Kasumi-1 (cell line): ENCODE measurements at places on chromosomes 5 and 9.
A peak's percentile ranks its signal among the peaks of the same experiment; 100 is the strongest.

DNA sequence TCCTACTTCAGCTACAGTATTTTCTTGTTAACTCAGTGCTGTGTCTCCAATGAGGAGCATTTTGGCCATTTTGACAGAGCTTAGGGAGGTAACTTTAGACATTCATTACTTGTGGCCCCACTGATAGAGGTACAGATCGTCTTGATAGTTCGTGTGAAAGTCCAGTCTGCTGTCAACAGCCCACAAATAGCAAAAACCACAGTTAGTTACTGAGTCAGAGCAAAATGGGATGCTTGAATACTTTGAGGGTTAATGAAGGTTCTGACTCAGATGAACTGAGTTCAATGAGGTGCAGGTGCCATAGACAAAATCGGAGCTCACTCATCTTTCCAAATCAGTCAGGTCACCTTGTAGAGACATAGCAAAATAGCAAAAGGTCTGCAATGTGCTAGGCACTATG is 163.1 kb upstream of the TLE4 start:
- DNase-seq: no peak

- no peak for DNase-seq
These were observed 803.8 kb upstream of the ZNF608 start for GRCh38 chr5:125550274-125550673.

- no peak for DNase-seq
These were observed 104.9 kb downstream of the SYK start for GRCh38 chr9:90906316-90907055.

DNA sequence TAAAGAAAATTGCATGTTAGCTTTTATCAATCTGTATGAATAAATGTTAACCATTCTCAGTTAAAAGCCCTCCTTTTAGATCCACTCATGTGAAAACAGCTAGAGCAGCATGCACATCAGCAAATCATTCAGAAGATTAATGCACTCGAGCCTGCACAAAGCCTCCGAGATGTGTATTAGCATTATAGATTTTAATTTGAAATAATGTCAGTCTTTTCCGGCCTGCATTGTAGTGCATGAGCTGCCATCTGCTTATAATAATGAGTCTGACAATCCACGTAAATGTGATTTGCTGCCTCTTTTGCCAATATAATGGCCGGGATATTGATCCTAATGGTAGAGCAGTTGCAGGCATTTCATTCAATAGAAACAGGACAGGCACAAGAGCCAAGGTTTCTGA is 585.1 kb downstream of the IRX1 start:
- DNase-seq: no peak

GRCh38 chr5:160324886-160325285 is 12.5 kb upstream of the CCNJL start:
- peak; percentile 40 for DNase-seq

- no peak for DNase-seq
These were observed 67.1 kb downstream of the COL5A1 start for GRCh38 chr9:134708672-134709038.

DNA sequence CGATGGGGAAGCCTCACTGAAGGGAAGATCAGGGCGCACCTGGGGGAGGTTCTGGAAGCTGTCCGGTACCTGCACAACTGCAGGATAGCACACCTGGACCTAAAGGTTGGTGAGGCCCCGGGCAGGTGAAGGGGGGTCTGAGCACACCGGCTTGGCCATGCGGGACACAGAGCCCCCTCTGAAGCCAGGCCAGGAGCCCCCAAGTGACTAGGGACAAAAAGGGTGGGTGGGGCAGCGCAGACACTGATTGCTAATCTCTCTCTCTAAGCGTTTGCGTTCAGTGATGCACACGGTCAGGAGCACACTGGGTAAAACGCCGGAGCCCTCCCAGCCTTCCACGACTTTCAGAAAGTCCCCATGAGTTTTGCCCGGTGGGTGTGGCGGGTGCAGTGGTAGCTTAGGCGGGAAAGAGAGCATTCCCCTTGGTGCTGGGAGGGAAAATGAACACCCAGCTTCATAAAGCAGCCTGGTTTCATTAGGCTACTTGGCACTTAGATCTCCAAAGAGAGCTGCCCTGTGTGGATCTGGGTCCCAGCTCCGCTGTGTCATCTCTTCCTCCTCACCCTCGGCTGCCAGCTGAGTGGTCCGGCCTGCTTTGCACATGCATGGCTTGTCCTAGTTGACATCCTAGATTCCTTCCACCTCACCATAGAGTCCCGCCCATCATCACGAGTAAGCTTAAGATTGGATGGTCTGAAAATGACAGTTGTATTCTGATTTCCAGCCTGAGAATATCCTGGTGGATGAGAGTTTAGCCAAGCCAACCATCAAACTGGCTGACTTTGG is 74.2 kb upstream of the OTULINL start:
- DNase-seq: no peak

GRCh38 chr5:59856358-59856757 is 37.2 kb downstream of the PDE4D start:
- DNase-seq: no peak

DNA sequence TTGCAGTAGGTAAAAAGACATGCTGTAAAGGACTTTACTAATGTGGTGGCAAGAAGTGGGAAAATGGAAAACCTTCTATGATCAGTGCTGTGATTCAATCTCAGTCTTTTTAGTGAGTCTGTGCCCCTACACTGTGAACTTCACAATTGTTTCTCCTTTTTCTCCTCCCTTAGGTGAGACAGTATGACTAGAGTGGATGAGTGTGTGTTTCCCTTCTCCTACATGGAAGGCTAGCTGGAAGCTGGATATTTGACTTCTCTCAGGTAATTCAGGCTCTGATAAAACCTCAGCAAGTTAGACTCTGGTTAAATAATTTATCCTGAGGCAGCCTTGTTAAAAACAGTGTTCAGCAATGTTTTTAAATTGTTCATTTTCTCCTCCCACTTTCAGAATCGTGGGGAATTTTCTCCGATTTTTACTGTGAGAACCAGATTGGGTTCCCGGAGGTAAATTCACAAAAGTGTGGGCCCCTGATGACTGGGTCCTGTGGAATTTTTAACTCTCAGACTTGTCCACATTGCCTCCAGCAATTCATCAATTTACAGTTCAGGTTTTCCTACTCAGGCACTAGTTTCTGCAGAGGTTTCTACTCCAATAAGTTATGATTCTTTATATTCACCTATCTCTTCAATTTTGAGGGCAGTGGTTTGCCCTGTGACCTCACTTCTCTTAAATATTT is 149.1 kb upstream of the PIK3R1 start:
- DNase-seq: no peak

DNA sequence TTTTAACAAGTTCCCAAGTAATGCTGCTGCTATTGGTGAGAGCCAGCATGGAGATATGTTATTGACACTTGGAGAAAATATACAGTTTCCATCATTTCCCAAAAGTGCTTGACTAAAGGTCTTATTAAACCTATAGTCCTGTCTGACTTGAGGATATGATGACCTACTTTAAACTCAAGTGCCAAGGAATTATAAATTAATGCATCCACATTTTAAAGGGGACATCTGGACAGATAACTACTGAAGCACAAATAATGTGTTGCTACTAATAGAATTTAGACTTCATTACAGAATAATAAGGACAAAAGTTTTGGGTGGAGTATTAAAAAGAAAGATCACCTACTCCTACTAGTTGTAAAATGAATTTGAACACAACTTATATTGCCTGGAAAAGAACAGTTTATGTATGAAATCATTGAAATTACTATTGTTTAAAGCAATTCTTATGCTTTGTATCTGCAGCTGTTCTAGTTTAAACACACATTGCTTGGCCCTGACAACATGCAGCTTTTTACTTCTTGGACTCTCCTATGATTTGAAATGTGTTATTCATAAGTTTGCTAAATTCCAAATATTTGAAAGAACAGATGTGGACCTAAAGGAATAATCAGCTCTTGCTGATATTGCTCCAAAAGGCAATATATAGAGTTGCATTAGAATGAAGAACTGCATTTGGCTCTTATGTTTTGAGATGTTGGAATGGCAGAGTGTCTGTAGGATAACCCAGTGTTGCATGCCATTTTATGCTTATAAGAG is 73.4 kb downstream of the SGCD start:
- DNase-seq: no peak

DNA sequence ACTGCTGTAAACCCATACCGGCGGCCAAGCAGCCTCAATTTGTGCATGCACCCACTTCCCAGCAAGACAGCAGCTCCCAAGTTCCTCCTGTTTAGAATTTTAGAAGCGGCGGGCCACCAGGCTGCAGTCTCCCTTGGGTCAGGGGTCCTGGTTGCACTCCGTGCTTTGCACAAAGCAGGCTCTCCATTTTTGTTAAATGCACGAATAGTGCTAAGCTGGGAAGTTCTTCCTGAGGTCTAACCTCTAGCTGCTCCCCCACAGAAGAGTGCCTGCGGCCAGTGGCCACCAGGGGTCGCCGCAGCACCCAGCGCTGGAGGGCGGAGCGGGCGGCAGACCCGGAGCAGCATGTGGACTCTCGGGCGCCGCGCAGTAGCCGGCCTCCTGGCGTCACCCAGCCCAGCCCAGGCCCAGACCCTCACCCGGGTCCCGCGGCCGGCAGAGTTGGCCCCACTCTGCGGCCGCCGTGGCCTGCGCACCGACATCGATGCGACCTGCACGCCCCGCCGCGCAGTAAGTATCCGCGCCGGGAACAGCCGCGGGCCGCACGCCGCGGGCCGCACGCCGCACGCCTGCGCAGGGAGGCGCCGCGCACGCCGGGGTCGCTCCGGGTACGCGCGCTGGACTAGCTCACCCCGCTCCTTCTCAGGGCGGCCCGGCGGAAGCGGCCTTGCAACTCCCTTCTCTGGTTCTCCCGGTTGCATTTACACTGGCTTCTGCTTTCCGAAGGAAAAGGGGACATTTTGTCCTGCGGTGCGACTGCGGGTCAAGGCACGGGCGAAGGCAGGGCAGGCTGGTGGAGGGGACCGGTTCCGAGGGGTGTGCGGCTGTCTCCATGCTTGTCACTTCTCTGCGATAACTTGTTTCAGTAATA is at the start of gene FXN:
Gene FXN, plus strand, starts transcription at position 315 of the 871 bp plus-strand sequence. Its CDS starts 31 bp downstream, at position 346.
- peak; percentile 57 for DNase-seq

DNA sequence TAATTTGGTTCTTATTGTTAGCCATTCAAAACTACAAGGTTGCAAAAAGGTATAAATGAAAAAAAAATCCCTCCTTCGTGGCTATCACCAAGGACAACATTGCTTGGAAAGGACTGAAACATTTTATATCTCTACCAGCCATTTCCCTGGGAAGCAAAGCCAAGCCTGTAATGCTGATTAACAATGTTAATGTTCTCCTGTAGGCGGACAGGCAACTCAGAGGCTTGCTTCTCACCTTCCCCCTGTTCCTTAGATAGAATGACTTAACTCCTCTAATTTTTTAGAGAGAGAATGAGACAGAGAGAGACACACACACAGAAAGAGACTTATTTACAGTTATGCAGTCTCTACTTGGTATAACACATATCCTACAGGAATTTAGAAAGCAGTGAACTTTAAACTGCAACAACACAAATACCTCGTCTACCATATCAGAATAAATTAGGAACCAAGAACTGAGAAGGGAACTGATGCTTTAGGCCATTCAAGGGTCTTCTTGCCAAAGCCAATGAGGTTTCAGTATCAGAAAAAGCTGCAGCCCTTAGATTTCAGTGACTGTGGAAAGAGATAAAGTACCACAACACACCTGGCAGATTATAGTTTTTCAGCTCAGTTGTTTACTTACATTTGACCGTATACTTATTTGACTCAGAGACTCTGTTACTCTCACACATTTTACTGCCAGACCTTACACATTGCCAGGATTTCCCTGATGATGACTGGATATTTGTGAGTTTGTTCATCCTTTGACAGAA is 20.9 kb upstream of the MAN2A1 start:
- no peak for DNase-seq

DNA sequence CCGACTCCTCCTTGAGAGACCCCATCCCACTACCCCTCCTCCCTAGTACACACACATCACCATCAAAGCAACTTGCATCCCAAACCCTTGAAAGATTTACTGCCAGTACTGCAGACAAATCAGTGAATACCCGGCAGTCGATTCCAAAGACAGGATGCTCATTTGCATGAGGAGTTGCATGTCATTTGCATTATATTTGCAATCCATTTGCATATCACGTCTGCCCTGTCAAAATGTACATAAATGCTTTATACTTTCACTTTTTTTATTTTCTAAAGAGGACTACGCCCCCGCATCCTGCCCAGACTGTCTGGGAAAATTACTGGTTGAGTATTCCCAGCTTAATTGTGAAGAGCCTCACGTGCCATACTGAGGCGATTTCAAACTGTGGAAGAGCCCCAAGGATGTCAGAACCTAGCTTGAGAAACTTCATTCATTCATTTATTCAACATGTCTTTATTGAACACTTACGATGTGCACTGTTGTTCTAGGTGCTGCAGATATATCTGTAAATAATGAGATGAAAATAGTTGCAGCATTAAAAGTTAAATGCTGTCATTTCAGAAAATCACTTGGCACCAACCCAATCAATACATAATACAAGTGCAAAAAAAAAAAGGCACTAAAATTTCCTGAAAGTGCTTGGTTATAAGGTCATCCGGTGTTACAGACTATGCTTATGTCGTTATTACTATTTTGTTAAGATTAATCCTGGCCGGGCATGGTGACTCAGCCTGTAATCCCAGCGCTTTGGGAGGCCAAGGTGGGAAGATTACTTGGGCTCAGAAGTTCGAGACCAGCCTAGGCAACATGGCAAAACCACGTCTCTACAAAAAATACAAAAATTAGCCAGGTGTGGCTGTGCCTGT is 17.2 kb upstream of the SIL1 start:
- no peak for DNase-seq

GRCh38 chr9:36328798-36329411 is 70.7 kb upstream of the GNE start:
- DNase-seq: peak; percentile 87

GRCh38 chr5:77128411-77129061 is 41.5 kb upstream of the ZBED3 start:
- no peak for DNase-seq

GRCh38 chr9:9598723-9599122 is 1014.1 kb downstream of the PTPRD start:
- DNase-seq: no peak

GRCh38 chr9:116207371-116208111 is 54.0 kb downstream of the PAPPA start:
- no peak for DNase-seq

GRCh38 chr9:18456624-18457237 is 17.2 kb upstream of the ADAMTSL1 start:
- no peak for DNase-seq

DNA sequence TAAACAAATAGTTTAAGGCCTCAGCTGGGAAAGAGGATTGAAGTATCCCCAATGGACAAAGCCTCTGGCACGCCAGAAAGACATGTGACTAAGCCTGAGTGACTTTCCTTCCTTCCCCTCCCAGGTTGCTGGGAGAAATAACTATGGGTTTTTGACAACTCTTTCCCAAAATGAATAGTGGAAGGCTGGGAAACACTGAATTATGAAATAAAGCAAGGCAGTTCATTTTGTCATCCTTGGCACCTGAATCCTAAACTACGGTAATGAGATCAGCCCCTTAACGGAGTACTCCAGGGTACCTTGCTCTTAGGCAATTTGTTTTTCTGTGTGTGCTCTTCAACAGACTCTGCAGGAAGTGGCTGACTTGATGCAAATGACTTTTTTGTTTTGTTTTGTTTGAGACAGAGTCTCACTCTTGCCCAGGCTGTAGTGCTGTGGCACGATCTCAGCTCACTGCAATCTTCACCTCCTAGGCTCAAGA is 75.2 kb downstream of the LMNB1 start:
- no peak for DNase-seq
